ENCODE measurements at places on chromosomes 7 and 10.

DNA sequence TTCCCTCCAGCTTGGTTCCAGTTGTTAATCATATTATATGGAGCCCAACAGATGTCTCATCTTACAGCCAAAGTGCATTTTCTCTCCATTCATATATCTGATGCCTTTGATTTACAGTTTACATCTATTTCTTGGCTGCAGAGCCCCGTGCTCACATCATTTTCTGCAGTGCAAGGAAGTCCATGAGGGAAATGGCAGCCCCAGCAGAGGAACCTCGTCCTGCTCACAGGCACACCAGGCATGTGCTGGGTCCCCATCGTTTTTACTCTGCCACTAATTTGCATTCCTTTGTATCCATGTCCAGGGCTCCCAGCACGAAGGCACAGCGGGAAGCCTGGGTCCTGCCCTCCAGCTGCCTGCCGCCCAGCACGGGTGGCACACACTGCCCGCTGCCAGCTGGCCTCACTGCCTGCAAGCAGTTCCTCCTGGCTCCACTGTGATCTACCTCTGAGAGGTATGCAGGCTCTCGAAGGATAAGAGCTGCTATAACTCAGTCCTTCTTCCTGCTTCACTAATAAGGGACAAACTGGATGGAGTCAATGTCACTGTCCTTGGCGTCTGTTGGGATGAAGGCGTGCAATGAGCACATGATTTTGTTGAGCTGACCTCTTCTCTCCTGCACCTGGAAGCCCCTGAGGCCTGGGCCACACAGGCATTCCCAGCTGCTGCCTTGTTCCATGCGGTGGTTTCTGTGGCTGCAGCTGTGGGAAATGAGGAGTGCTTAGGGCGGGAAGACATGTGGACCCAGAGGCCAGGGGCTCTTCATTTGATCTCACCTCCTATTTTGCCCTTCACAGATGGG, 583.6 kb upstream of the MGMT start:
- DNase-seq: no peak

DNA sequence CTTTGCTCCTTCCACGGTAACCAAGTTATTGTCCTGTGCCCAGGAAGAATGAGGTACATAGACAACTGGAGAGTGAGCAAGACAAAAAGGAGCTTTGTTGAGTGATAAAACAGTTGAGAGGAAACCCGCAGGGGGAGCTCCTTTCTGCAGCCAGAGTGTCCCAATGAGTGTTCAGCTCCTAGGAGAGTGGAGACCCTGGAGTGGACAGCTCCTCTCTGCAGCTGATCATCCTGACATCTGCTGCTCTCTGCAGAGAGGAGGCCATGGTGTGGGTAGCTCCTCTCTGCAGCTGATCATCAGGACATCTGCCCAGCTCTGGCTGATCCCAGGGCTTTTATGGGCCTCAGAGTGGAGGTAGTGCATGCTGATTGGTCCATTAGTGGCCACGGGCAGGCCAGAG, 53.4 kb upstream of the PCDH15 start:
- DNase-seq: no peak

DNA sequence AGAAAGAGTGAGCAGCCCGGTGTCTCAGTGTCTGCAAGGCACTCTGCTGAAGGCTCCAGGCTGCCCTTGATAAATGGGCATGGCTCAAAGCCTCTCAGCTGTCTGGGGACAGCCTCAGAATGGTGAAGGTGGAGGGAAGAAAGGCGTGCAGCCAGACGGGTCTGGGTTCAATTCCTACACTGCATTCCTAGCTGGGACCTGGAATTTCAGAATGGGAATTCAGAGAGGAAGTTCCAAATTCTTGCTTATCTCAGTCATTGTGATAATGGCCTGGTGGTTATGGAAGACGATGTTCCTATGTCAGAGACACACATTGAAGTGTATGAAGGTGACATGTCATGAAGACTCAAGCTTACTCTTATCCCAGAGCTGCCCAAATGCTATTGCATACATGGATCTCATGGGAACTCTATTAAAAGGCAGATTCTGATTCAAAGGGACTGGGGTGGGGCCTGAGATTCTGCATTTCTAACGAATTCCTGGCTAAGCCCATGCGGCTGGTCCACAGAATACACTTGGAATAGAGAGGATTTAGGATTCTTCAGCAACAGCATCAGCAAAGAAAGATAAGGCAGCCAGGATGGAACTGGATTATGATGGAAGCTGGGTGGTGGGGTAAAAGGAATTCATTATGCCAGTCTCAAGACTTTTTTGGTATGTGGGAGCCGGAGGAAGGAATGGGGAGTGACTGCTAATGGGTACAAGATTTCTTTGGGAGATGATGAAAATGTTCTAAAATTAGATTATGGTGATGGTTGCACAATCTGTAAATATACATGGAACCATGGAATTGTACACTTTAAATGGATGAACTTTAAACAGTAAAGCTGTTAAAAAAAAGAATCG, 82.6 kb upstream of the ZMIZ1 start:
- DNase-seq: no peak

DNA sequence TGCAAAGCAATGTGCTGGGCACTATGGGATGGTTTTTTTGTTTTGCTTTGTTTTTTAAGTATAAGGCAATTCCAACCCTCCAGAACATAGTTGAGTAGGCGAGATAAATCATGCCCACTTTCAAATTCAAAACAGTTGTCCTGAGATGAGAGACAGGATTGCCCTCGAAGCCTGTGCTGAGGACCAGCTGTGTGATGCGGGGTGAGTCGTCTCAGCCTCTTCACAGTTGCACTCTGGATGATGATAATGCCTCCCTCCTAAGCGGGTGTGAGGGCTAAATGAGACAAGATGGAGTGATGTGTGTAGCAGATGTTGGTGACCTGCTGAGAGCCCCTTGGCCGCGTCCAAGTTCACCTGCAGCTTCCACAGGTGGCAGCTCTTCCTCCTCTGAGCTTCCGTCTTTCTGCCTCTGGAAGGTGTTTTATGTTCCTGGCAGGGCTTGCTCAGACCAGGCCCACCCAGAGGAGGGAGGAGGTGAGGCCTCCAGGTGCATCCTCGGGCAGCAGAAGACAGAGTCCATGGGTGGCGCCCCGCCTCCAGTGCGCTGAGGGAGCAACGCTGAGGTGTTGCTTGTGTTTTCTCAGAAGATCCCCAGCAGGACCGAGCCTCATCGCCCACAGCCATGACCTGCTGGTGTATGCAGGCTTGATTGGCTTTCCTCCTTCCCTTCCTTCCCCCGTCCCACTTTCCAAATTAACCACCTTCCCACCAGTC, 30.6 kb downstream of the ECHDC3 start:
- DNase-seq: no peak

DNA sequence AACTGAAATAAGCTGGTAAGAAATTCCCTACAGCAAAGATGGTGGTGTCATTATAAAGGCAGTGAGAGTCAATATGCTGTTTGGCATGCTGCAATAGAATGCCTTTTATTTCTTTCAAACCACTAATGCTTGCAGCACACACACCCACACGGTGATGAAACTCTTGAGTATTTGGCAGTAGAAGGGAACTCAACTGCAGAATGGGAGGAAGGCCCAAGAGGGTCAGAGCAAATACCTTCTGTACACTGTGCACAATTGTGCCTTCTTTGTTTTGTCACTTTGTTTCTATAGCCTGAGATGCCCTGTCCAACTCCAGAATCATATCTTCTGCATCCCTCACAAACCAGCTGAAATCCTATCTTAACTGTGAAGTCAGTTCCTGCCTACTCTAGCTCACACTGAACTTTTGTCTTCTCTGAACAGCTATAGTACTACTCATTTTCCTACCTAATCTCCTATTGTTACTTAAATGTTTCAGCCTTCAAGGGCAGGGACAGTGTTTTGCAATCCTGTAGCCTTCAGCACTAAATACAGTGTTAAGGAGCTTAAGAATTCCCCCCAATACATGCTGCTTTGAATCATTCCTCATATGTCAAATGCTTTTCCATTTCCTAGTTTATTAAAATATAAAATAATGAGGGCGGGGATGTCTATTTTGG, 22.2 kb downstream of the MMS19 start:
- DNase-seq: no peak

GRCh38 chr10:13349463-13350274, 1.6 kb upstream of the SEPHS1 start:
- DNase-seq: peak; percentile 8

- DNase-seq: no peak
These were observed 133.1 kb downstream of the BBS9 start for GRCh38 chr7:33262476-33262875.

GRCh38 chr7:25823571-25823970, 328.4 kb upstream of the NFE2L3 start:
- DNase-seq: no peak

DNA sequence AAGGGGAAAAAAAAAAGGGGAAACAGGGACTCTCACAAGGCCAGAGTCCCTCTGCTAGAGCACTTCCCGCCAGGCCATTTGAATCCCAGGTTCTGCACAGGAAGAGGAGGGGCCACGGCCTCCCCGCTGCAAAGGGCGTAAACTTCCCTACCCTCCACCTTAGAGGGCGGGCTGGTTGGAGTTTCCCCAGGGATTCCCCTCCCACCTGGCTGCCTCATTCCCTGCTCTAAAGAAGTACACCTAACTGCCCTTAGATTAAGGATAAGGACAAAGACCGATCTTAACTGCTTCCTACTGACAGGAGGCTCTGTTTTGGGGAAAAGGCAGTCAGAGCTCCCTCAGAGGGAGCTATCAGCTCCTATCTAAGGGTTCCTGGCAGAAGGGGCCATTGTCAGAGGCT, 102.0 kb upstream of the ARMC3 start:
- DNase-seq: no peak

- no peak for DNase-seq
These were observed 96.9 kb downstream of the HIPK2 start for GRCh38 chr7:139680676-139681462.

- peak; percentile 83 for DNase-seq
These were observed at the start of gene ZNF777 for GRCh38 chr7:149460493-149461277. TSS of gene ZNF777 (minus strand) at chr7:149461062. CDS start at chr7:149456022, 5,040 bp downstream.

DNA sequence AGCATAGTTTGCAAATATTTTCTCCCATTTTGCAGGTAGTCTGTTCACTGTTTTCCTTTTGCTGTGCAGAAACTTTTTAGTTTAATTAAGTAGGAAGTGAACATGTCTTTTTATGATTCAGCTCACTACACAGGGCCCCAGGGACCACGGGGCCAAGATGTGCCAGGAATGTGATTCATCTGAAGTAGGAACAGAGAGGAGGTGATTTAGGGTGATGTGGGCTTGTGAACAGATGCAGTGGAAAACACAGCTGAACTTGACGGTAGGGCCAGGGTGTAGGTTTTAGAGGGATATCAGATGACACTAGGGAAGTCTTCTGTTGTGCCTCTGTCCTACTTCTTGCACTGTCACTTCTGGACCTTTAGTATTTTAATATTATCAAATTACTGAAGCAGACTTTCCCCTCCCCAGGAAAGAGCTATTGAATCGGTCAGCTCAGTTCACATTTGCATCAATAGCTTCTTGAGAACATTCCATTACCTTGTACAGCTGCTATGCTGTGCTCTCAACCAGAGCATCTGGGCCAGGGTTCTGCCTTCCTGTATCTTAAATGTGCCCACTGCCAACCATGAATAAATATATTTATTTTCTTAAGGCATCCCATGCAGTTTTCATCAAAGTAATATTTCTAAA, 96.9 kb downstream of the OSBPL3 start:
- DNase-seq: no peak

DNA sequence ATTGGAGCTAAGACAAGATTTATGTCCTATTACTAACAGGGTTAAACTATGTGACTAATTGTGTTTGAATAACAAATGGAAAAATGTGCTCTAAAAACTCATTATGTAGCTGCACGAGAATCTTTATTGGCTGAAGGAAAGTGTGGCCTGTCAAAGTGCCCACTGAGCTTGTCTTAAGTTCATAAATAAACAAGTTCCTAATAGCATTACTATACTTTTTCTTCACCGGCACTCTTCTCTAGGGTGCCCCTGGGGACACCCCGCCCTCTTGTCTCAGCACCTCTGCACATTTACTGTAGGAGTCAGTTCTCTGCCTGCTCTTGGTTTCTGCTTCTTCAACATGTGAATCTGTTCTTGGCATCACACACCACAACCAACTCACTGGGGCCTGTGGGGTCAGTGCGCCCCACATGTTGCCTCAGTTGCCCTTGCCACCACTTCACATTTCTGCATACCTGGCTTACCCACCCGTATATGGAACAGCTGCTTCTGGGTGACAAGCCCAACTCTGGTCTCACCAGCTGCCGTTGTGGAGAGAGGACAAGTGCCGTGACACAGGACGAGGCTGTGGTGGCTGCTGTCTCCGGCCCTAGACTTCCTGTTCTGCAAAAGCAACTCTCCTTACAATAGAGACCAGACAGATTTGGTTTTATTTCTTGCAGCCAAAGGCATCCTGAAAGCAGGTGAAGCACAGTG, 96.3 kb upstream of the DDC start:
- DNase-seq: no peak

- DNase-seq: no peak
These were observed 13.1 kb upstream of the KLRG2 start for GRCh38 chr7:139496528-139496927.

DNA sequence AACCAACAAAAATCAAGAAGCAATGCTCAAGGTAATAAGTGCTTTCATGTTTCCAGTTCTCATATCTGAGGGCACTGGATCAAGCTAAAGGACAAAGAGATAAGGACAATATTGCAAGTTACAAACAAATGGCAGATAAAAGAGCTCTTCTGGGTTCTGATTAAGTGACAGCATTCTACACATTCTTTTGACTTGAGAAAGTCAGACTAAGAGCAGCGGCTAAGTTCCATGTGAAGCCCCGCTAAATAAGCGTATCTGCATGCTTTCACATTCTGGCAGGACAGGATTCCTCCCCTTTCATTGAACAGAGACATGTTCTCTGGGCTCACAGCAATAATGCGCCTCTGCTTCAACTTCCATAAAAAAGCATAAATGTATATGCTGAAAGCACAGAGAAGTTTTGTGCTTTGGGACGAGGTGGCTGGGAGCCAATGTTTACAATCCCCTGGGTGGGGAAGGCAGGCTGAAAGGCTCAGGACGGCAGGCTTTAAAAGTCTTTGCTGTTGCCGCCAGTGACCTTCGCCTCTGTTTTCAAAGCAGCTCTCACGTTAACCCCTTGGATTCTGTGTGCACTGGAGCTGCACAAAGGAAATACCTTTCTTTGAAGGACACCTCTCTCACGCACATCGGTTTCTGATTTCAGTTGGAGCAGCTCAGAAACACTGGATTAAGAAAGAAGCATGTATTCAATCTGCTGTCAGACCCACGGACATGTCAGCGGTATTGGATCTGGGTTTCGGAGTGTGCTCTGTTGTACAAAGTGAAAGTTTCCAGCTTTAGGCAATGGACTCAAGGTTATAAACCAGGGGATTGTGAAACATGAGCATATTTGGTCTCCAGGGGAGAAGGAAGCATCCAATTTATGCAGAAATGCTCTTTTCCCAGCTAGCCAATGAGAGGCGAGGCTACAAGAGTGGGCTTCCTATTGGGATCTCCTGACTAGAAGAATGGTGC, 105.4 kb upstream of the FAM133B start:
- no peak for DNase-seq

DNA sequence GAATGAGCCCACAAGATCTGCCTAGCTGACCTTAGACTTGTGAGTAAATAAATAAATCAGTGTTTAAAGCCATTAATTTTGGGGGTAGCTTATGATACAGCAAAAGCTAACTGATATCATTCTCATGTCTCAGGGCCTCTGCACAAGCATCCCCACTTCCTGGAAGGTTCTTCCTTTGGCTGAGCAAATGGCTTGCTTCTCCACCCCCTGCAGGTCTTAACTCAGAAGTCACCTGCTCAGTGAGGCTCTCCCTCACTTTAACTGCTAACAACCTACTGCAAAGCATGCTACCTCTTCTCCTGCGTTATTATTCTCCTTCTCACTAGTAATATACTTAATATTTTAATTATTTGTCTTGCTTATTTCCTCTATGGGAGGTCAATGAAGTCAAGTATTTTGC, 167.3 kb downstream of the TPK1 start:
- DNase-seq: no peak
